ENCODE measurements at places on chromosomes 13 and 19.
A peak's percentile ranks its signal among the peaks of the same experiment; 100 is the strongest.

- DNase-seq = no peak
Observed at GRCh38 chr13:73248711-73249580, 190.1 kb downstream of the KLF5 start.

- no peak for DNase-seq
Observed at GRCh38 chr19:42275103-42275502, 6.1 kb downstream of the CIC start.

GRCh38 chr19:14492756-14493337 is 3.1 kb downstream of the GIPC1 start:
- no peak for DNase-seq

GRCh38 chr13:37340901-37341670 is 235.6 kb upstream of the CSNK1A1L start:
- no peak for DNase-seq

DNA sequence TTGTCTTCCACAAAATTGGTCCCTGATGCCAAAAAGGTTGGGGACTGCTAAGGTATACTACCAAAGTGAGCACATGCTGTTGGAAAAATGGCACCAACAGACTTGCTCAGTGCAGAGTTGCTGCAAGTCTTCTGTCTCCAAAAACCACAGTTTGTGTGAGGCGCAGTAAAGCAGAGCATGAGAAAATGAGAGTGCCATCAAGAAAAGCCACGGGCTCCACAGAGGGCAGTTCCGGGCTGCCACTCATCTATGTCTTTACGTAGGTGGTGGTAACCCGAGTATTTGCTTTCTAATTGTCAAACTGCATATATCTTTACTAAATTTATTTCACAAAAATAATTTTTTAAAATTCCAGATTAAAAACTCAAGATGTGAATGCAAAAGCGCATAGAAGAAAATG is 123.8 kb downstream of the RNF17 start:
- DNase-seq = no peak

DNA sequence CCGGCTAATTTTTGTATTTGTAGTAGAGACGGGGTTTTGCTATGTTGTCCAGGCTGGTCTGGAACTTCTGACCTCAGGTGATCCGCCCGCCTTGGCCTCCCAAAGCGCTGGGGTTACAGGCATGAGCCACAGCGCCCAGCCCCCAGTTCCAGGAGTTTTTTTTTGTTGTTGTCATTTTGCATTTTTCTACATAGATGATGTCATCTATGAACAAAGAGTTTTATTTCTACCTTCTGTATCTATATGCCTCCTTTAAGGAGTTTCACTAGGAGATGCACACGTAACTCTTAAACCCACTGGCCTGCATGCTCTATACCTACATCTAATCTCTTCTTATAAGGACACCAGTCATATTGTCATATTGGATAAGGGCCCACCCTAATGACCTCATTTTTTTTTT is 4.8 kb downstream of the DHDH start:
- no peak for DNase-seq

- no peak for DNase-seq
Observed at GRCh38 chr13:32902029-32902780, 114.0 kb upstream of the KL start.

- no peak for DNase-seq
Observed at GRCh38 chr19:19527371-19527656, 1.4 kb upstream of the YJEFN3 start.

GRCh38 chr13:40368127-40368891 is 298.1 kb downstream of the FOXO1 start:
- DNase-seq = no peak

- DNase-seq = peak; percentile 91
Observed at GRCh38 chr19:42176990-42177685, 40.3 kb downstream of the DEDD2 start.

GRCh38 chr13:29402166-29402636 is 193.3 kb downstream of the SLC7A1 start:
- no peak for DNase-seq

DNA sequence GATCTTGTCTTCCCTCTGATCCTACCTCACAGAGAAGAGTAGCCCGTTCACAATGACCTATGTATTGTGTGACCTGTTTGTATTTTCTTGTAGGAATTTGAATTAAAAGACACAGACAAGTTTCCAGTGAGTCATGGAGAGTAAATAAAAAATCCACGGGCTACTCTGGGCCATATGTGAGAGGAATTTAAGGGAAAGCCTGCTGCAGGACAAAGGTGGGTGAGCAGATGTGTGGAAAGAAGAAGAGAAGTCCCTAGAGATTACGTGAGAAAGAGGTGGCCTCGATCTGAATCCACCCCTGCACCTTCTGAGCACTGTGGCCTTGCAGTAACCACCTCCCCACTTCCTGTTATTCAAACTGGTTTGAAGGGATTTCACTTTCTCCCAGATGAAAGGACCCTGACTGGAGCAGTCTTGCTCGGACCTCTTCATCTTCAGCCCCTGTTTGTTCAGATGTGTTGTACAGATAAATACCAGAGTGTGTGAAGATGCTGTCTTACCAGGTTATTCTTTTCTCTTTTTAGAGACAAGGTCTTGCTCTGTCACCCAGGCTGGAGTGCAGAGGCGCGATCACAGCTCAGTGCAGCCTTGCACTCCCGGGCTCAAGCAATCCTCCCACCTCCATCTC is 205.4 kb downstream of the PDS5B start:
- DNase-seq = no peak

DNA sequence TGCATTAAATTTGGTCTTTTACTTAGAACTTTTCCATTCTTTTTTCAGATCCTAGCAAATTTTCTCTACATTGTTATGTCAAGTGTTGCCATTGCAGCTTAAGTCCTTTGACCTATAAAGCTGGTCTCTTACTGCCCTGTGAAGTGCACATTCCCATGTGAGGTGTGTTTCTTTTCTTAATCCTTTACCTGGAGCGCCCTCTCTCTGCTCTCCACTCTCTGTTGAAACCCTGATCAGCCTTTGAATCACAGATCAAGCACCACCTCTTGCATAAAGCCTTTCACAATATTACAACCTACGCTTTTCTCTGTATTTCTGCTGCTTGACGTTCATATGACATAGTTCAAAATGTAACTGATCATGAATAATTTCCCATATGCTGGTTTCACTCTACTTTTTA is 84.8 kb downstream of the PCDH17 start:
- peak; percentile 29 for DNase-seq

DNA sequence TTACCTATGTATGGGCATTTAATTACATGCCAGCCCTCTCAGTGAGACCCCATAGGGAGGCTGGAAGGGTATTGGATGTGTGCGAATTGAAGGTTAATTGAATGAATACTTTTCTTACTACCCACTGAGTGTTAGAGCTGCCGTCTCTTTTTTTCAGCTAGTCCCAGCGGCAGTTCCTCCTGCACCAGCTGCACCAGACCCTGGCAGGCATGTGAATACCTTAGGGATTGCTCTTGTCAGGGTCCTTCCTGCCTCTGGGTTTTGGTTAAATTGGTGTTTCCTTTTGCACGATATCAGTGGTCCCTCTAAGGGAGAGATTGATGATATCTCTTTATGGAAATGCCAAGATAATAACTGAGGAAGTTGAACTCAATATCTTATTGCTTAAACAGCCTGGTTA is 9.8 kb upstream of the CXCL17 start:
- no peak for DNase-seq

GRCh38 chr13:43428545-43429296 is 358.1 kb downstream of the ENOX1 start:
- DNase-seq = no peak

- DNase-seq = no peak
Observed at GRCh38 chr19:46745521-46746280, at the start of gene FKRP. TSS of gene FKRP (plus strand) at chr19:46746057. CDS start at chr19:46755451, 9,394 bp downstream.

DNA sequence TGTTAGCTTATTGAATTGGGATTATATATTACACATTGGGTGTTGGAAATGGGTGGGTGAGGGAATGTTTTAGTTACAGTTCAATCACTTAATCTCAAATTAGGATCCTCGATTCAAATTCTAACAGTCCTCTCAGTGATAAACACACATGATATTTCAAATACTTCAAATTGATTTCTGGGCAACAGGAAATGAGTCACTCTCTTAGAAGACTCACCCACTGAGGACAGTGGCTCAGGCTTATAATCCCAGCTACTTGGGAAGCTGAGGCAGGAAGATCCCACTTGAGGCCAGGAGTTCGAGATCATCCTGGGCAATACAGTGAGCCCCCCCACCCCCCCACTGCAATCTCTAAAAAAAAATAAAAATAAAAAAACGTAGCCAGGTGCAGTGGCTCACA is 435.3 kb downstream of the KLF12 start:
- no peak for DNase-seq

DNA sequence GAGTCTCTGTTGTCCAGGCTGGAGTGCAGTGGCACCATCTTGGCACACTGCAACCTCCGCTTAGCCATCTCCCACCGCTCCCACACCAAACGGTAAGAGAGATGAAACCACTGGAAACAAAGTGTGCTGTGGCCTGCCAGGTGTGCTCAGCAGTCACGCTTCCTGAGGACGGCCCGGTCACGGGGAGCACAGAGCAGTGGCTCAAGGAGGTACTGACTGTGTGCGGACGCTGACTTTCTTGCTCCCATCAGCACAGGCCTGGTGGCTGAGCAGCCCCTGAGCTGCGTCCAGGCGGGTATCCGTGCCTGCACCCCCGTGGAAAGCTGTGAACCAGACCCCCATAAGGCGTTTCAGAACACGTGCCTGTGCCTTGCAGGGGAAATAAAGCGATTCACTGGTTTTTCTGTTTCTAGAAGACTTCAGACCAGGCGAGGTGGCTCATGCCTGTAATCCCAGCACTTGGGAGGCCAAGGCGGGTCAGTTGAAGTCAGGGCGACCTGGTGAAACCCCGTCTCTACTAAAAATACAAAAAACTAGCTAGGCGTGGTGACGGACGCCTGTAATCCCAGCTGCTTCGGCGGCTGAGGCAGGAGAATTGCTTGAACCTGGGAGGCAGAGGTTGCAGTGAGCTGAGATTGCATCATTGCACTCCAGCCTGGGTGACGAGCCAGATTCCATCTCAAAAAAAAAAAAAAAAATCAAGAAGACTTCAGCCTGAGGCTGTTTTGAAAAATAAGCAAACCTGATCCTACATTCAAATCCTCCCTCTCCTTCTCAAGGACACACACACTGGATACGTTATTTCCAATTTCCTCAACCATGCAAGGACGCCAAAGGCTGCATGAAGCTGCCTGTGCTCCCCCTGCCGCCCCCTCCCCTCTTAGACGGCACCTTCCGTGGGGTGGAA is 25.5 kb downstream of the ADPRHL1 start:
- no peak for DNase-seq

DNA sequence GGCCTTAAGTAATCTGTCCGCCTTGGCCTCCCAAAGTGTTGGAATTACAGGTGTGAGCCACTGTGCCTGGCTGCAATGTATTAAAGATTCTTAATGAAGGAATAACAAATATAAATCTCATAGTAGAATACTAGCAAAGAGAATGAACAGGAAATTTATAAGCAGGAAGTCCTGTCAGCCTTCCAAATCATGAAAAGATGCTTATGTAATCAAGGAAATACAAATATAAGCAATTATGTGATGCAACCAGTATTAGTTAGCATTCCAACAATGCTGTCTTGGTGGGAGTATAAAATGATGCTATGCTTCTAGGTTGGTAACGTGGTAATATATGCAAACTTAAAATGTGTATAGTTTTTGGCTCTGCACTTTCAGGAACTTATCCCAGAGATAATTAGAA is 133.8 kb downstream of the PDS5B start:
- DNase-seq = no peak

- peak; percentile 92 for DNase-seq
Observed at GRCh38 chr19:280541-281009, 10.6 kb downstream of the PLPP2 start.

DNA sequence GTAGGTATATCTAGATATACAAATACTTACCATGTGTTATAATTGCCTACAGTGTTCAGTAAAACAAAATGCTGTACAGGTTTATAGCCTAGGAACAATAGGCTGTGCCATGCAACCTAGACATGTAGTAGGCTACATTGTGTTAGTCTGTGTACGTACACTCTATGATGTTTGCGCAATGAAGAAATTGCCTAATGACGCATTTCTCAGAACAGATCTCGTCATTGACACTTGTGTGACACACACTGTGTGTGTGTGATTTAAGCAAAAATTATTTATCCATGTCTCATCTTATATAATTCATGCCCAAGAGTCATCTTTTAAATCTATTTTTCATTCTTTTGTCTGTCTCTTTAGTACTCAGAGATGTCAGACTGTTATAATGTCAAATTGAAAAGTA is 1888.8 kb upstream of the PCDH20 start:
- DNase-seq = no peak

GRCh38 chr13:33014291-33014690 is 1.9 kb upstream of the KL start:
- no peak for DNase-seq

DNA sequence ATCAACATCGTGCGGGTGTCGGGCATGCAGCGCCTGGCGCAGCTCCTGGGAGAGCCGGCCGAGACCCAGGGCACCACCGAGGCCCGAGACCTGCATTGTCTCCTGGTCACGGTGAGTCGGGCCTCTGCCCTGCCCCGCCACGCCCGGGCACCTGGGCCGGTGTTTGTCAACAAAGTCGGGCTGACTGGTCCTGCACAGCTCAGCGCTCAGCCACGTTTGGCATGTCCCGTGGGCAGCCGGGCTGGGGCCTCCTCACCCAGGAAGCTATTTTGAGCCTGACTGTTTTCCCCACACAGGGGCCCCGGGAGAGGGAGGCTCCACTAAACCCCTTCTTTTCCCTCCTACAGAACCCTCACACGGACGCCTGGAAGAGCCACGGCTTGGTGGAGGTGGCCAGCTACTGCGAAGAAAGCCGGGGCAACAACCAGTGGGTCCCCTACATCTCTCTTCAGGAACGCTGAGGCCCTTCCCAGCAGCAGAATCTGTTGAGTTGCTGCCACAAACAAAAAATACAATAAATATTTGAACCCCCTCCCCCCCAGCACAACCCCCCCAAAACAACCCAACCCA is 1.3 kb downstream of the GADD45B start:
- peak; percentile 6 for DNase-seq

GRCh38 chr19:14015524-14016035 is 9.5 kb upstream of the RFX1 start:
- DNase-seq = no peak

- DNase-seq = no peak
Observed at GRCh38 chr13:41409611-41410010, 47.7 kb upstream of the RGCC start.

DNA sequence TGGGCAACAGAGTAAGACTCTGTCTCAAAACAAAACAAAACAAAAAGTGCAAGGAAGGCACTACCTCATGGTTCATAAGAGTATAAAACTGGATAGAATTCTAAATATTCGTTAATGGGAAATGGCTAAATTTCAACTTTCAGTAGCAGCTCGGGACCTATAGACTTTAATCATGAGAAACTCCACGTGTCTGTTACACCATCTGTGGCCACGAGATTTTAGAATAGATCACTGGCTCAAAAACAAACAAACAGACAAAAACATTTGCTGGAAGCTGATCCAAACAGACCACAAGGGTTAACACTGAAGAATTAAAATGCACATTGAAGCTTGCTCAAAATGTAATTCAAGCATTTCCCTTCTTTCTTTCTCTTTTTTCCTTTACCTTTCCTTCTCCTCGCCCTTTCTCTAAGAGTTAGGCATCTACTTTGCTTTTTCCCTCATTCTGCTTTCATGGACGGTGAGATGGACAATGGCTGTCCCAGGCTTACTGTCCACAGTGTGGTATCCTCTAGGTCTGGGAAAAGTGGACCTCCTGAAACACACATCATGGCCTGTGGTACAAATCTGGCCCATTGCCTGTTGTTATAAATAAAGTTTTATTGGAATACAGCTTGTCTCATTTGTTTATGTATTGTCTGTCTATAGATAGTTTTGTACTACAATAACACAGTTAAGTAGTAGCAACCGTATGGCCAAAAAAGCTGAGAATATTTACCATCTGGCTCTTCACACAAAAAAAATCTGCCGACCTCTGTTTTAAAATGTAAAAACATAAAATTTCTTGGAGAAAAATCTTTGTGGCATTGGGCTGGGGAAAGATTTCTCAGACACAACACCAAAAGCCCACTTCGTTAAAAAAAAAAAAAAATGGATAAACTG is 10.3 kb downstream of the ELAVL1 start:
- no peak for DNase-seq
